CD4-positive, alpha-beta memory T cell (primary cell): ENCODE measurements at places on chromosomes 3 and 15.
A peak's percentile ranks its signal among the peaks of the same experiment; 100 is the strongest.

DNA sequence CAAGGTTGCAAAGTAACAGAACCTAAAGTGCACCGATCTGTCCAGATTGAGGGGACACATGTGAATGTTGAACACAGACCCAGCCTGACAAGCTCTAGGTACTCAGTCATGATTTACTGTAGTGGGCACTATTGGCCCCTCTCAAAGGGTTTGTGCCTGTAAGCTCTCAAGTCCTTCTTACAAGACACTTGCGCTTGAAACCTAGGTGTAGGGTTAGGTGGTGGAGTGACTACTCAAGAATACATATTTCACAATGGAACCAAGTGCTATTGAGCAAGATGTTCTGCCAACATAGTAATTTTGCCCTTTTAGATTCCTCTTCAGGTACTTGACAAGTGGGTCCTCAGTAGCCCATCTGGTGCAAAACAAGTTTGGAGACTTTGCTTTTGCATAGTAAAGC is 169.9 kb downstream of the AKAP13 start:
- DNase-seq, result no peak

- no peak for DNase-seq
Observed at GRCh38 chr3:195129644-195130492, 141.1 kb downstream of the XXYLT1 start.

- no peak for DNase-seq
Observed at GRCh38 chr3:7209098-7209497, 348.2 kb downstream of the GRM7 start.

DNA sequence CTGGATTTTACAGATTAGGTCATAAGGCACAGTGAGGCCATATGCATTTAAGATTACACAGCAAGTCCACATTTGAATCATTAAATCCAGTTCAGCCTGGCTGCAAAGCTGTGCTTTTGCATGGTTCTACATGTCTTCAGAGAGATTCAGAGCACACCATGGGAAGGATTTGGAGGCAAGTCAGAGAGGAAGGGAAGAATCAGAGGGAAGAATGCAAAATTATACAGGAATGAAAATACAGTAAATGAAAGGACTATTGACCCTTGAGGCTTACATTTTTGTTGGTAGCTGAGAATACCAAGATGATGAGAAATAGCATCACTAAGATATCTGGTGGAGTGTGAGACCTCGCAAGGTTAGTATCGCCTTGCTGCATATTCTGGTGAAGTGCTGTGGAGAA is 13.9 kb downstream of the FILIP1L start:
- DNase-seq, result no peak

DNA sequence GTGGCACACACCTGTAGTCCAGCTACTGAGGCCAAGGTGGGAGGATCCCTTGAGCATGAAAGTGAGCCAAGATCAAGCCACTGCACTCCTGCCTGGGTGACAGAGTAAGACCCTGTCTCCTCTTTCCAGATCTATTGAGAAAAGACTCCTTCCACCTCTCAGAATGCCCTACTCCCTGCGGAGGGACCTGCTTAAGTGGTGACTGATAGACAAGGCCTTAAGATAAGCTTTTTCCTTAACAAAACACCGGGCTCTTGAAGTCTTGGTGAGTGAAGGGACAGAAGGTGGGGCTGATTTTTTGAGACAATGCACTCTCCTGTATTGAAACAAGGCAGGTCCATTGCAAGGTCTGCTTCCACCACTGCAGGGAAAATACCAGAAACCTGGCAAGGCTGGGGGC is 338.4 kb upstream of the FRG2C start:
- DNase-seq, result no peak

DNA sequence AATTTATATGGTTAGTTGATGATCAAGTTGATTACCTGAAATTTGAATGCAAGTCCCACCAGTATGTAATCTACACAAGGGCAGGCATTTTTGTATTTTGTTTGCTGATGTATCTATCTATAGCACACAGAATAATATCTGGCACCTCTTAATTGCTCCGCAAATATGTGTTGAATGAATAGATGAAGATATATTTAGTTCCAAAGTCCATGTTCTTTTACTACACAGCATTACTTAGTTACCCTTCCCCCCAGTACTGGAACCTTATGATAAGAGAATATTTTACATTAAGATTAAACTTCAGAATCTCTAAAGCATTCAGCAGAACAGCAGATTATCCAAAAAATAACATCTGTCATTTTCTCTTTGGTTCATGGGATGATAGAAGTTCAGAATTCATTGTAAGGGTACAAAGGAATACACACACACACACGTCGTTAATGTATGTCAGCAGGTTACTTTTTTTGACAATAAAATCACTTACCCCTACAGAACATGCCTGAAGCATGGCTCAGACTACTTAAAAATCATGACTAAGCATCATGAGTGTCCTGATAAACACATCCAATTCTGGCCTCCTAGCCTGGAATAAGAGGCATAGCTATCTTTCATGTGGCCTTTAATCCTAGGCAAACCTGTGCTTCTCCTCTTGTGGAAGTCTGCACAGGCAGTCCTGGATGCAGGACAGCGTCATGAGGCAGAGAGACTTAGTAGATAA is 148.9 kb upstream of the TBC1D5 start:
- no peak for DNase-seq

- DNase-seq, result no peak
Observed at GRCh38 chr3:14565868-14566588, 25.9 kb upstream of the GRIP2 start.

- DNase-seq, result no peak
Observed at GRCh38 chr3:138047596-138048158, 37.7 kb downstream of the CLDN18 start.

DNA sequence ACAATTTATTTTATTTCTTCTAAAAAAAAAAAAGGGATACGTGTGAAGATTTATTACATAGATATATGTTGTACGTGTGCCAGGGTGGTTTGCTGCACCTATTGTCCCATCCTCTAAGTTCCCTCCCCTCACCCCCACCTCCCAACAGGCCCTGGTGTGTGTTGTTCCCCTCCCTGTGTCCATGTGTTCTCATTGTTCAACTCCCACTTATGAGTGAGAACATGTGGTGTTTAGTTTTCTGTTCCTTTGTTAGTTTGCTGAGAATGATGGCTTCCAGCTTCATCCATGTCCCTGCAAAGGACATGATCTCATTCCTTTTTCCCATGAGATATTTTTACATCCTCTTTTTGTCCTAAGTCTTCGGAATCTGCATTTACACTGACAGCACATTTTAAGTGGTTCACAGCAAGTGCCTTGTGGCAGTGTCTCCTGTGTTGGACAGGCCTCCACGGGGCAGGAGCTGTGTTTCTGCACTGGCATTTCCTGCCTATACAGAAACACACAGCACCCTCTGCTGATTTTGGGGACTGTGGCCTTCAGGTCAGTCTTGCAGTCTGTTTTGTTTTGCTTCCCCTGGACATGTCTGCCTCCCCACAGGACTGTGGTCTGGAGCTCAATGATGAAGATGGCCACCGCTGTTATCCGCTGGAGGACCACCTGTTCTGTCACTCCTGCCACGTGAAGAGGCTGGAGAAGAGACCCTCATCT is 12.7 kb upstream of the SACM1L start:
- peak; percentile 42 for DNase-seq
